ENCODE measurements at places on chromosomes 11 and 22.

DNA sequence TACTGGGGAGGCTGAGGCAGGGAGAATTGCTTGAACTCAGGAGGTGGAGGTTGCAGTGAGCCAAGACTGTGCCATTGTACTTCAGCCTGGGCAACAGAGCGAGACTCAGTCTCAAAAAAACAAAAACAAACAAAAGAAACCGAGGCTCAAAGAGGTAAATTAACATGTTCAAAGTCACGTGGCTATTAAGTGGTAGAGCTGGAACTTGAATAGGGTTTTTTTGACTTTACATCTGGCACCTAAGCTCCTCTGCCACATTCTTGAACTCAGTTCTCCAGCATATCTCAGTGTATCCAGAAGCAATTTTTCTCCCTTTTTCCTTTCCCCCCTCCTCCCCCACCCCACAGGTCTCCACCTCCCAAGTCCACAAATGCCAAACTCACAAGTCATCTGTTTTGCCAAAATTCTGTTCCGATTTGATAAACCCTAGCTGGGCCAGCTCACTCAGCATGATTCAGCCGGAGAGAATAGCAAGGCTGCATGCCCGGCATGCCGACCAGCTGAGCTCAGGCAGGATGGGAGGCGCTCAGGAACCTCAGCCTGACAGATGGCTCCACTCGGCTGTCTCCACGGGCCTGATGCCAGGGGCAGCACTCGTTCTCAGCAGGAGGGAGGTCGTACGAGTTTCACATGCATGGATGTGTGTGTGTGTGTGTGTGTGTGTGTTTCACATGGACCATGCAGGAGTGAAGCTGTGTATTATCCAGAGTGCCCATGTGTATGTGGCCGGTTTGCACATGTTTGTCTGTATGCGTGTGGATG, 63.2 kb upstream of the RRAS2 start:
- no peak for DNase-seq

- peak; percentile 53 for DNase-seq
These were observed 42.0 kb downstream of the FAM83F start for GRCh38 chr22:40036591-40037225.

GRCh38 chr11:115652094-115652493, 147.9 kb upstream of the CADM1 start:
- no peak for DNase-seq

DNA sequence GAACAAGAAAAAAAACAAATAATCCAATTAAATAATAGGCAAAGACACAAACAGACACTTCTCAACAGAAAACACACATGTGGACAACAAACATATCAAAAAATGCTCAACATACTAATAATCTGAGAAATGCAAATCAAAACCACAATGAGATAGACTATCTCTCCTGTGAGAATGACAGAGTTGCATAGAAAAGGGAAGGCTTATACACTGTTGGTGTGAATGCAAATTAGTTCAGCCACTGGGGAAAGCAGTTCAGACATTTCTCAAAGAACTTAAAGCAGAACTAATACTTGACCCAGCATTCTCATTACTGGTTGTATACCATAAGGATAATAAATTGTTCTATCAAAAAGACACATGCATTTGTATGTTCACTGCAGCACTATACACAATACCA, 637.8 kb upstream of the LUZP2 start:
- DNase-seq: no peak

- DNase-seq: peak; percentile 58
These were observed at the start of gene CPT1A for GRCh38 chr11:68841718-68842426. CPT1A (minus strand) TSS chr11:68841916; CDS start chr11:68815474, 26,442 bp downstream.

DNA sequence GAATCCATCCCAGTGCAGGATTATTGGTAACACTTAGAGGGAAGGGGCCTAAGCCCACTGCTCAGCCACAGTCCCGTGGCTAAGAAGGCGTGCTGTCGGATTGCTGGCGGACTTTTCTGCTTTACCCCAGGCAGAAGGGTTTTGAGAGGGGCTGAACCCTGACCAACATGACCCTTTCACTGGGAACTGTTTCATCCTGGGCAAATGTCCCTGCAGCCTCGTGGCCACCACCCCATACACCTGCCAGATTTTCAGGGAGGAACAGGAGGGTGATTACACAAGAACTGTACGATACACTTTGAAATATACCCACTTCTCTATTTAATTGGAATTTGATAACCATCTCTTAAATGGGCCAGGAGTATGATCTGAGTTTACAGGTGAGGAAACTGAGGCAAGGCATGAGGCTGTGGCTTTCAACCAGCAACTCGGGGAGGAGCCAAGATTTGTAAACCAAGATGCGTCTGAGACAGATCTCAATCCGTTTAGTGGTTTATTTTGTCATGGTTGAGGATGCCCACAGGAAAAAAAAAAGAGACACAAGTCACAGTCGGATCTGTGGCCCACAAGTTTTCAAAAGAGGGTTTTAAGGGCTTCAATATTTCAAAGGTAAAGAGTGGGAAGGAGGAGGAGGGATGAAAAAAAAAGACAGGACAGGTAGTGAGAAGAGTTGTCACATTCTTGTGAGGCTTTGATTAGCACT, 6.1 kb upstream of the APOL3 start:
- DNase-seq: no peak

- DNase-seq: peak; percentile 32
These were observed 536.6 kb downstream of the SOX6 start for GRCh38 chr11:15819679-15820286.

DNA sequence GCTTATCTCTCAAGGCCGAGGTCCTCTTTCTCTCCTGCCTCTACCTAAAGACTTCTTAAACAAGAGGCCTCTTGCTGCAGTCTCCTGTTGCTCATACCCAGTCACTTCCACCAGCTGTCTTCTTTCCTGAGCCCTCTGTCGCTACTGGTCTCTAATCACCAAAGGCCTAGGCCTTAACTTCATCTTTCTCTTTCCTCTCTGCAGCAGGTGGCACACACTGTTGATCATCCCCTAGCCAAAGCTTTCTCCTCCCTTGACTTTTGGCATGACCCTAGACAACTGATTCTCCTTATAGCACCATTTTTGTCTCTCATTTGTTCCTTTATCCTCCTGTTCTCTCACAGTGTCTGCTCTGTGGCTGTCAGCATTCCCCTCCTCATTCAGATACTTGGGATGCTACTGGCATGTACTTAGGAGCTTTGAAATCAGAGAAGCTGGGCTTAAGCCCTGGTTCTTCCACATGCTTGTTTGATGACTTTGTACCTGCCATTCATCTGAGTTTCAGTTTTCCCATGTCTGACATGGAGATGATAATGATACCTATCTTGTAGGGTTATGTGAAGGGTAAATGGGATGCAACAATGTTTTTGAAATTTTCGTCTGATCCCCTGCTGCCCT, 22.4 kb downstream of the ENDOD1 start:
- DNase-seq: no peak

- DNase-seq: no peak
These were observed 360.5 kb downstream of the BUD13 start for GRCh38 chr11:116412118-116412889.

DNA sequence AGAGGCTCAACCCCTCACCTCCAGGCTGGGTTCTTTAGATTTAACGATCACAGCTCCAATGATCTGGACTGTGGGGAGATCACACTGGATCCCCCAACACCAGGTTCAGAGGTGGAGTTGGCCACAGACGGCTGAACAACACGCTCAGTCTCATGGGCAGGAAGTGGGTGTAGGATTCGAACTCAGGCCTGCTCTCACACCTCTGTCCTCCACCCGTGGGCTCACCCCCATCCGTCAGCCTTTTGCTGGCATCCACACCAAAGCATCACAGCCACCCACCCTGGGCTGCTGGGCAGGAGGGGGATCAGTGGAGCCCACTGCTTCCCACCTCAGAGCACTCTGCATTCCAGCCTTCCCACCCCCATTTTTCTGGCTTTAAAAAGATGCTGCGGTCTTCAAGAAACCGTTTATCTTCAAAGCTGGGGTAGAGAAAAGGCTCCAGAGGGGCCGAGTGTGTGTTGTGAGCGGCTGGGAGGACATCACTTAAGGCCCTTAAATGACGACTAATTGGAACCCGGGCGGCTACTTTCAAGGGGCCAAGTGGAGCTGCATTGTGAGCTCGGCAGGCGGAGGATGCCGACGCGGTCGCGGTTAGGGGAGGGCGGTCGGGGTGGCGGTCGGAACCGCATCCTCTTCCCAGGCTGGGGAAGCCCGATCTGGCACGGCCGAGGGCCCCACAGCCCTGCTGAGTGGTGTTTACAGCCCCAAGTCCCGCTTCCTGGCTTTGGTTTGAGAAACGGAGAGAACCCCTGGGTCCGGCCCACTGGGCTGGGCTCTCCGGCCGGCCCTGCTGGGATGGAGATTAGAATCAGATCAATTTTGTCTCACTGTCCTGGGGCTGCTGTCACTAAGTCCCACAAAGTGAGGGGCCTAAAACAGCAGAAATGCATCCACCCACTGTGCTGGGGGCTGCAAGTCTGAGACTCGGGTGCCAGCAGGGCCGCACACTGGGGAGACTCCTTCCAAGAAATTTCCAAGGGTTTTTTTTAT, 15.9 kb upstream of the FGF3 start:
- no peak for DNase-seq

- no peak for DNase-seq
These were observed 20.1 kb downstream of the PRDM11 start for GRCh38 chr11:45166604-45166897.

GRCh38 chr11:134176284-134176683, 47.5 kb downstream of the NCAPD3 start:
- no peak for DNase-seq

DNA sequence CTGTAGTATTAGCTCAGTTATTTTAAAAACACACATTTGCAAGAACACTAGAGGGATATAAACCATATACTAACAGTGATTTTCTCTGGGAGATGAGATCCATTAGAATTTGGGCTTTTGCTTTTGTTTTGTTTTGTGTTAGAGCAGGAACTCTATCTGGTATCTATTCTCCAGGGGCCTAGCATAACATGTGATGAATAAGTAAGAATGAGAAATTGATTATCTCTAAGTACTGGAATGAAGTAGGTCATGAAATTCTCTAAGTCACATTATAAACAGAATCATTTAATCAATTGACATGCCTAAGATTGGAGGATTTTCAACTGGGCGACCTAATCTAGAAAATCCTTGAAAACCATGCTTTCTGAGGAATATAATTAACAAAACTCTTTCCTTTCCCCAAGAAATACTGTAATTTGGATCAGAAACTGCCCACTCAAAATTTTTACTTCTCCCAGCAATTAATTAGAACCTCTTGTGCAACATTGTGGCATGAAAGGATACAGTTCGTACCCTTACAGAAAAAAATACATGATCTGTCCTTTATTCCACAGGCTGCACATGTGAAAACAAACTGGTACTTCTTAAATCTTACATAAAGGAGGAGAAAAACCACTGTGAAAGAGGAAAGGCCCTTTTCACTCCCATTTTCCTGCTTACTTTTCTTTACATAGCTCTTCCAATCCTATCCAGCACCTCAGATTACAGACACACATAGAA, 93.5 kb downstream of the MRTFA start:
- DNase-seq: no peak

- no peak for DNase-seq
These were observed 335.7 kb upstream of the PLET1 start for GRCh38 chr11:112596324-112596723.

GRCh38 chr22:20451920-20452319, 14.3 kb upstream of the SCARF2 start:
- no peak for DNase-seq

- DNase-seq: no peak
These were observed 177.3 kb upstream of the SORL1-AS1 start for GRCh38 chr11:121630041-121630440.

DNA sequence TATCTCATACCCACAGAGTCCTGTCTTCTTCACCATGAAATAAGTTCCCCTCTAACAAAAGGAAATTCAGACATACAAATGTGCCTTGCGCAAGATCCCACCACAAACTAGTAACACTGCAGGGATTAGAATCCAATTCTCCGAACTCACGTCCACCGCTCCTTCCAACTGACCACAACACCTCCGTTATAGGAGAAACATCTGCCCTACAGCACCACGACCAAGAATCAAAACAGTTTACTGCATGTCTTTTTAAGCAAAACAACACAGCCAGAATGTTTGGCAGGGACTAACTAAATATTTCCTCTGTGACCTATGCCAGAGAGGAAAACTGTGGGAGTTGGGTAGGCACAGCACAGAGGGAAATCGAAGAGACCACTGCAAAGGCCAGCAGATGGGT, 72.7 kb upstream of the AKIP1 start:
- no peak for DNase-seq

DNA sequence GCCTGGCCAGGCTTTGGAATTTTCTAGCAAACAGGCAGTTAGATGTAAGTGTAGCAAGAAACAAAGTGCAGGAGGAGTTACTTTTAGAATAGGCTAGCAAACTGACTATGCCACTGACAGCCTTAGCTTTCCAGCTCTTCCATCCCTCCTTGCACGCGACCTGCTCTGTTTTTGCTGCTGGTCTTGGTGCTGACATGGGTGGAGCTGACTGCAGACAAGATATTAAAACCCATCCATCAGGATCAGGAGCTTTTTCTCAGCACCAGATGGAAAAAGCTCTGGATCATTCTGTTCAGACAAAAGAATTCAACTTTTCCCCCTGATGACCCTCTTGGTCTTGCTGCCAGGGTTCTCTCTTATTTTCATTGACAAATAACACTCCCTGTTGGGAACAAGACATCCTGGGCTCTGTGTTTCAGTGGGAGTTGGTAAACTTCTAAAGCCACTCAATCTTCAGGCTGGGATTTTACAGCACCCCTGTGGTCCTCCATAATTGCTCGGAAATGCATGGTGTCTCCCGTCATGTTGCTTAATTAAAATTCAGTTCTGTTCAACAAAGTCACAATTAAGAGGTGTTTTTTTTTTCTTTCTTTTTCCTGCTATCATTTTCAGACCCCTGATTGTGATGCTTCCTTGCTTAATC, 240.0 kb upstream of the LARGE1 start:
- DNase-seq: no peak

DNA sequence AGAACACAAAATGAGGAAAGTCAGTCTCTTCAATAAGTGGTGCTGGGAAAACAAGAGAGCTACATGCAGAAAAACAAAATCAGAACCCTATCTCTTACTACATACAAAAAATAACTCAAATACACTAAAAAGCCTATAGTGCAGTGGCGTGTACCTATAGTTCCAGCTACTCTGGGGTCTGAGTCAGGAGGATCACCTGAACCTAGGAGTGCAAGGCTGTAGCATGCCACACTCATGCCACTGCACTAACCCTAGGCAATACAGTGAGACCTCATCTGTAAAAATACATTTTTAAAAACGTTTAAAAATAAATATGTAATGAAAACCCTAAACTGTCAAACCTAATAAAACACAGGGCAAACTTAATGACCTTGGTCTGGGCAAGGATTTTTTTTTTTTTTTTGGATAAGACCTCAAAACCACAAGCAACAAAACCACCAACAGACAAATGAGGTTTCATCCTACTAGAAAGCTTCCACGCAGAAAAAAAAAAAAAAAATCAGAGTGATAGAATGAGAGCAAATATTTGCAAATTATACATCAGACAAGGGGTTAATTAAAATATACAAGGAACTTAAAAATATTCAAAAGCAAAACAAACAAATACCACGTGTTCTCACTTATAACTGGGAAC, 35.2 kb downstream of the XKR3 start:
- no peak for DNase-seq
